CD4-positive, alpha-beta T cell treated with Interleukin-6 for 4 hours (primary cell): ENCODE measurements at places on chromosomes 2 and 18.

GRCh38 chr2:145939949-145940348 is 1420.0 kb upstream of the ZEB2 start:
- no peak for DNase-seq

- no peak for DNase-seq
Measured at GRCh38 chr2:238277695-238278094, 10.7 kb downstream of the PER2 start.

DNA sequence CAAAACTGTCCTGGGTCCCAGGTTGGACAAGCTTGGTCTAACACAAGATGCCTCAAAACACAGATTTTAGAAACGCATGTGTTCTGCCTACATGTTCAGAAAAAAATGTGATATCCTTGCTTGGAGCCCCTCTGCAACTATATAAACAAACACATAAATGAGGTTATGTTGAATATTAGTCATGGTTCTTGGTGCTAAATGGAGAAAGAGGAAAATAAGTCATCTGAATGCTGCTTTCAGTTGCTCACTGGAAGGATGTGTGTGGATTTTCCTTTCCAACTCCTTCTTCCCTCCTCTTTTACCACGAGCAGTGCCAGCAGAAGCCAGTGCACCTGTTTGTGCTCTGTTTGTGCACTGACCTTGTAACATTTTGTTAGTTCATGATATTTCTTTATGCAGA is 85.3 kb downstream of the PIEZO2 start:
- no peak for DNase-seq

GRCh38 chr2:120161190-120161589 is 62.0 kb downstream of the TMEM185B start:
- DNase-seq, result no peak

DNA sequence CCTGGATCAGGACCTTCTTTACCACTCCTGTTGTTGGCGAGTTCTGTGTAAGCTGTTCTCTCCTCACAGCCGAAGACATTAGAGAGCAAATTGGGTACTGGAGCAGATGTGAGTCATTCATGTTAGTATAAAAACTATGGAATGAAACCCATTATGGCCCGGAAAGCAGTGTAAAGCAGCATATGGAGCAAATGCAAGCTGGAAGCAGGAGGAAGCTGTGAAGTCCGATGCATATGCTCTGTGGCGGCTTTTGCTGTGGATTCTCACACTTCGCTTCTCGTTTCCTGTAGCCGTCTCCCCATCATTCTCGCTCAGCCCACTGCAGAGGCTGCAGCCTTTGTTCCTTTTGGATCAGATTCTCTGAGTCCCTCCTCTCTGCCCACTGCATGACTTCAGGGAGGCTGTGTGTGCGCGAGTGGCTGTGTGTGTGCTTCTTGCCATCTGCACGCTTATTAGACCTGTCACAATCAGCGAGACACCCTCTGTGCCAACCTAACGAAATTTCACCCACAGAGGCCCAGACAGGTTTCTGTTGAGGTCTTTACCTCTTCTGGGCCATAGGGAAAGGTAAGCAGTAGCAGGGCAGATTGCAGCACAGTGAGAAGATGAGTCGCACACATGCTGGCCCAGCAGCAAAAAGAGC is 3.3 kb upstream of the GALNT14 start:
- DNase-seq, result no peak

- no peak for DNase-seq
Measured at GRCh38 chr2:39778233-39778632, 825 bp downstream of the THUMPD2 start.

DNA sequence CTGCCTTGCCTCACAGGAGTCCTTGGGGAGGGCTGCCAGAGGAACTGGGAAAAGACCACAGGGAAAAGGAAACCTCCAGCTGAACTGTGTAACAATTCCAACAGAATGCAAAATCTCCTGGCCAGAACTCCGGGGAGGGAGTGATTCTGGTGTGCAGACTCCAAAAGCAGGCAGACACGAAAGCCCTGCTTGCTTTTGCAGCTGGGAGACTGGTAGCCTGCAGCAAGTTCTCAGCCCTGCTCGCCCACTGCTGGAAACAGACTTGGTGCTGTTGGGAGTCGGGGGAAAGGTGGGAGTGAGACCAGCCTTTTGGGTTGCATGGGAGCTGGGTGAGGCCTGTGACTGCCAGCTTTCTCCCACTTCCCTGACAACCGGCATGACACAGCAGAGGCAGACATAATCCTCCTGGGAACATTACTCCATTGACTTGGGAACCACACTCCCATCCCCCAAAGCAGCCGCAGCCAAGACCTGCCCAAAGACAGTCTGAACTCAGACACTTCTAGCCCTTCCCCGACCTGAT is 26.0 kb upstream of the NMI start:
- no peak for DNase-seq

DNA sequence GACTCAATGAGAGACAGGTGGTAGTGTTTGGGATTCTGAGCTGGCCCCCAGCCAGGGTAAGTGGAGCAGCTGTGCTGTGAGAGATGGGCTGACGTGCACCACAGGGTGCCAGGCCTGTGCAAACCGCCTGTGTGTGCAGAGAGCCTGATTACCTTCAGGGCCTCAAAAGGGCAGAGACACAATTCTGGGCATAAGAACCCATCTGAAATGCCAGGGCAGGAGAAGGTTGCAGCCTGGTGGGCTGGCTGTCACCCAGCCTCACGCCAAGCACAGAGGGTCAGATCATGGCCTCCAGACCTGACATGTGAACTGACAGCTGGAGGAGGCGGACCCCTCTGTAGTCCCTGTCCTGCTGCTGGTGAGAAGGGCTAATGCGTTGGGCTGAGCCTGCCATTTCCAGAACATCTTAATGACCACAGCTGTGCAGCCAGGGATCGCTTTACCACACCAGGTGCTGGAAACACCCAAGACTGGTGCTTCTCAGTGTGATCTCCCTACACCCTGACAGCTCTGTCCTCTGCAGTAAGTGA is 100.9 kb downstream of the ARL4C start:
- DNase-seq, result peak; percentile 14

DNA sequence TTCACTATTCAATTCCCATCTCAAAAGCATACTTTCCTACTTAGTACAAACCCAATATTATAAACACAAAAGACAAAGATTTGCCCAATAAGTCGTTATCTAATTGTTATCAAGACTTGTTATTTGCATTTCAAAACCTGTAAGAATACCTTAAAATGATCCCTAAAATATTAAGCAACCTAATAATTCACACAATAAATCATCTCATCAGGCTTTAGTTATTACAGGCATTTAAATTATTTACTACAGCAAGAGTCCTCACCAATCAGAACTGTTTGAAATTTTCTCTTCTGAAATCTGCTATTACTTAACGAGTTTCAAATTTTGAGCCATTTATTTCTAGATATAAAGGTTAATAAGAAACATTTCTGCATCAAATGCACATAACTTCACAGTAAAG is 1.6 kb downstream of the CCDC88A start:
- no peak for DNase-seq

GRCh38 chr2:39124746-39125057 is 3.9 kb upstream of the SOS1 start:
- DNase-seq, result peak; percentile 40

GRCh38 chr2:43312755-43313641 is 86.6 kb upstream of the ZFP36L2 start:
- no peak for DNase-seq
